ENCODE measurements at places on chromosomes 13 and 19. TPM values are rescaled to one million over a fixed set of nuclear protein-coding genes. Genes with fewer than 3 reads are reported as not detected.

The F2RL3 gene
- 0.17 TPM for total RNA-seq

The KLF5 gene
- total RNA-seq: 16.3 TPM

The CTU1 gene
- 5.3 TPM for total RNA-seq

The CGB1 gene
- total RNA-seq: not detected

The SWSAP1 gene
- 2.6 TPM for total RNA-seq

All from spinal cord (tissue), 10 donors.